ENCODE measurements at places on chromosomes 16 and 17. TPM values are rescaled to one million over a fixed set of nuclear protein-coding genes. Genes with fewer than 3 reads are reported as not detected.
A peak's percentile ranks its signal among the peaks of the same experiment; 100 is the strongest.

GRCh38 chr17:72366626-72367025 lies 245.8 kb downstream of the SOX9 start:
- DNase-seq, result no peak

- DNase-seq, result peak; percentile 62
Observed at GRCh38 chr17:4641297-4642195, at the start of gene ALOX15. Gene ALOX15, minus strand, starts transcription at chr17:4641678. Its CDS starts 27 bp downstream, at chr17:4641651.

GRCh38 chr17:57004944-57005579 lies 27.1 kb downstream of the SCPEP1 start:
- peak; percentile 49 for DNase-seq

DNA sequence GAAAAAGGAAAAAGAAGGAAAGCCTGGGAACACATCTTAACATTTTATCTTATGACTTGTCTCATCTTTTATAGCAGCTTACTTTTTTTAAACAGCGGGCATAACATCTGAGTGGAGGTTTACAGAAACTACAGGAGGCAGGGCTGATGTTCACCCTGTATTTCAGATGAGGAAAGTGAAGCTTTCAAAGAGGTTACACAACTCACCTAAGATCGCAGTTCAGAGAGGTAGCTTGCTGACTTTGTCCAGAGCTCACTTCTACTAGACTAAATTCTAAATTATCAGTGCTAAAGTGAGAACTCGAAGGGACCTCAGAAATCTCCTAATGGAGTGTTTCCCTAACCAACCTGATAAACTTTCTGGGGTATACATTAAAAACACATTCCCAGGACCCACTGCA lies 3.7 kb downstream of the MBTD1 start:
- no peak for DNase-seq

- no peak for DNase-seq
Observed at GRCh38 chr16:23453338-23454052, 506 bp upstream of the COG7 start.

DNA sequence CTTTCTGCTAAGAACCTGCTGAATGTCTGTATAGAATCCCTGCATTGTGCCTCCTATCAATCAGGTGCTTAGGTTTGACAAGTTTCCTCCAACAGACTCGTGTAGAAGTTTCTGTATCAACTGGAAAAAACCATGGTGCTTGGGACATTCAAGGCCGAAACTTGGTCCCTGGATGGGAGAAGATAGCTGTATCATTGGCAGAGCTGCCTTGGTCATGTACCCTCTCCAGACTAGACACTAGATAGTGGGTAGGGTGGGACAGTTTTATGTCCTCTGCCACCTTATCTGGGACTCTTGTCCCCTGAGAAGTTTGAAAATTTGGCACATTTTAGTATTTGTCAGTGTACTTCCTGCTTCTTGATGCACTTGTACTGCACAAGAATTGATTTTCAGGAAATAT lies 520.8 kb downstream of the WWOX start:
- DNase-seq, result no peak

DNA sequence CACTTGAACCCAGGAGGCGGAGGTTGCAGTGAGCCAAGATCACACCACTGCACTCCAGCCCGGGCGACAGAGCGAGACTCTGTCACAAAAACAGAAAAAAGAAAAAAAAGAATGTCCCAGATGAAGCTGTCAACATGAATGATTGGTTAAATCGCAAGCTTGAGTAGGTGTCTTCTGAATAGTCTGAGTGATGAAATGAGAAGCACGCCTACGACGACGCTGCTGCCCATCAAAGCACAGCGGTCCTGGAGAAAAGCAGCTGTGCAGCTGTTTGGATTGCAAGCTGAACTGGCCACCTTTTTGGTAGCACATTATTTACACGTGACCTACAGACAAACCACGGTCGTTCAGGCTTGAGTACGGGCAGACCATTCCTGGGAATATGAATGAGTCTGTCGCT lies 12.5 kb downstream of the ADCY9 start:
- no peak for DNase-seq

- peak; percentile 53 for DNase-seq
Observed at GRCh38 chr16:1026057-1026783, 44.6 kb downstream of the SOX8 start.

GRCh38 chr17:19717031-19717360 lies 612 bp upstream of the SLC47A2 start:
- no peak for DNase-seq

DNA sequence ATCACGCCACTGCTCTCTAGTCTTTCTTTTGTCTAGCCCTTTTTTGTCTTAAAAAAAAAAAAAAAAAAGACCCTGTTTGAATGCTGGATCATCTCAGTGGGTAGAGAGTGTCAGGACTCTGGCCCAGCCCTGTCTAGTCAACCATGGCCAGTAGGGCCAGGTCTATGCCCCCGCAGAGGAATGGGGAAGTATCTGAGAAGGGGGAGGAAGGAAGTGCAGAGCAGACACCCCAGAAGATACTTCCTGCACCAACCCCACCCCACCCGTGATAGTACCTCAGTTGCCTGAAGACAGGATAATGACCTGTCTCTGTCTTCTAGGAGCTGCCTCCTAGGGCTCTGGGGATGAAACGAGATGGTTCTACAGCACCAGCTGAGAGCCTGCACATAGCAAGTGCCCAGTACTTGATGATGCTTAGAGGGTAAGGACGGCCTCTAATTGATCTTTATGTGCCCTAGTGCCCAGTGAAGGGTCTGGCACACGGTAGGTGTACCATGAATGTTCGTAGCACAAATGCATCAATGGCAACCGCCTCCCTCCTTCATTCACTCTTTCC lies 55.4 kb downstream of the ABAT start:
- DNase-seq, result no peak

DNA sequence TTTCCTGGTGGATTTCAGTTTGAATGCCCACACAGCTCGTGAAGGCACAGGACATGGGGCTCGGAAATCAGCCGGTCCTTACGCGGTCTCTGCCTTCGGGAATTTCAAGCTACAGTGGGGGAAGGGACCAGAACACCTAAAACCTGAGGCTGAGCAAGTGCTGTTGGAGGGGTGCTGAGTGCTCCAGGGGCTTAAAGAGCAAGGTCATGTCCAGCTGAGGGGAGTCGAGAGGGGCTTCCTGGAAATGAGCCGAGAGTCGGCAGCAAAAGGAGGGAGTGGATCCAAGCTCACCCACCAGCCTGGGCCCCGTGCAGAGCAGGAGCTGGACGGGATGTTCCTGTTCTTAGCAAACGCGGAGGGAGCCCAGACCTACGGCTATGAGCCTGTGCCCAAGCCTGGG lies 73.2 kb upstream of the RPL38 start:
- no peak for DNase-seq

GRCh38 chr17:49494986-49495841 lies at the start of gene NGFR:
Gene NGFR, plus strand, starts transcription at chr17:49495293. Its CDS starts 125 bp downstream, at chr17:49495418.
- DNase-seq, result peak; percentile 90

GRCh38 chr17:15488557-15488956 lies 21.1 kb upstream of the CDRT4 start:
- no peak for DNase-seq

DNA sequence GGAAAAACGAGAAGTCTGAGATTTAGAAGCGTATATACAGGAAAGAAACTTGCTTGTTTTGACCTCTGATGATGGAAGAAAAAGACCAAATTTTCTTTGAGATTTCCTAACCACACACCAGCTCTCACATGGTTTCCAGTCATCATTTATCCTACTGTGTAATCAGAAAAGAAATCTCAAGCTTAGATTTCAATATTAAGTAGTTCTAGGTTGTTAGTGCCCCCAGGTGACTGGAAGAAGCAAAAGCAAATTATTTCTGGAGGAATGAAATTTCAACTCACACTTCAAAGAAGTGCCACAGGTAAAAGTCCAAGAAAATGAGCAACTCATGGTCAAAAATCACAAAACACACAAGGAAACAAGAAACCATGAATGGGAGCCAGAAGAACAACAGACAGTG lies 51.8 kb upstream of the KDM6B start:
- DNase-seq, result no peak

- DNase-seq, result peak; percentile 7
Observed at GRCh38 chr16:61544165-61544564, 492.1 kb downstream of the CDH8 start.

GRCh38 chr16:87213536-87213935 lies 103.7 kb downstream of the C16orf95 start:
- DNase-seq, result no peak

DNA sequence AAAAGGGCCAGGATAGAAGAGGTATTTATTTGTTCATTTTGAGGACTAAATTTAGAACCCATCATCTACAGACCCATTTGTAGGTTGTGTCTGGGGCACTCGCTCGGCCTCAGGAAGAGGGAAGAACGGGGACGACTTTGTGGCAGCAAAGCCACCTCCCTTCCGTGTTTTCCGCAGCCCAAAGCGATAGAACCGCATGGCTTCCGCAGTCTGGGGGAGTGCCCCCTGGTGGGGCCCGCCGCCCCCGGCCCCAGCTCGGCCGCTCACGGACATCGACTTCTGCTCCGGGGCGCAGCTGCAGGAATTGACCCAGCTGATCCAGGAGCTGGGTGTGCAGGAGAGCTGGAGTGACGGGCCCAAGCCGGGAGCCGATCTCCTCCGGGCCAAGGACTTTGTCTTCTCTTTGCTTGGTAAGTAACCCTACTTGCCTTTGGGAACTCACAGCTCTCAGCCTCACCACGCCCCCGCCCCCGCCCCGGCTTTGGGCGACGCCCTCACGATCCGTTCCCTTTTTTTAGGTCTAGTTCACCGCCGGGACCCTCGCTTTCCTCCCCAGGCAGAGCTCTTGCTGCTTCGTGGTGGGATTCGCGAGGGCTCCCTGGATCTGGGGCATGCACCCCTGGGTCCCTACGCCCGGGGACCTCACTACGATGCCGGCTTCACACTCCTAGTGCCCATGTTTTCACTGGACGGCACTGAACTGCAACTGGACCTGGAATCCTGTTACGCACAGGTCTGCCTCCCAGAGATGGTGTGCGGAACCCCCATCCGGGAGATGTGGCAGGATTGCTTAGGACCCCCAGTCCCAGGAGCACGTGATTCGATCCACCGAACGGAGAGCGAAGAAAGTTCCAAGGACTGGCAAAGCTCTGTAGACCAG lies 681 bp downstream of the TMEM102 start:
- peak; percentile 63 for DNase-seq

- no peak for DNase-seq
Observed at GRCh38 chr17:54259476-54259875, 436.7 kb downstream of the KIF2B start.

- no peak for DNase-seq
Observed at GRCh38 chr16:68710211-68710610, 26.9 kb upstream of the CDH1 start.

DNA sequence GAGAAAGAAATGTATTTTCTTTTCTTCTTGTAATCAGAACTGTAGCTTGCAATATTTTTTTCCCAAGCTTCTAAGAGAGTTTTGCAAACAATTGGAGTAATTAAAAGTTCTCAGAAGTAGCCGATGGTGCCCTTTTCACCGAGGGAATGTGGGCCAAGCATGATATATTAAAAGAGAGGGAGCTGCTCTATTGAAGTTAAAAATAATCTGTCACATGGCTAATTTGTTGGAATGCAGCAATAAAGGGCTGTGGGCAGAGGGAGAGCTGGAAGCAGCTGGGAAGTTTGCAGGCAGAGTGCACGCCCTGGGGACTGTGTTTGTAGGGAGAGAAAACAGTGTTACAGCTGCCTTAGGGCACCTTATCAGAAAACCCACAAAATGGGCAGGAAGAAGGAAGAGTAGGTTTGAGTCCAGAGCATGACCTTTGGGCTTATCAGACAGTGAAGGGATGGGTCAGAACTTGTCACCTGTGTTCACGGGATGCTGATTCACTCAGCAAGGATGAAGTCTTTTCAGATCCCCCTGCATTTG lies 18.5 kb upstream of the TERF2 start:
- DNase-seq, result peak; percentile 31

DNA sequence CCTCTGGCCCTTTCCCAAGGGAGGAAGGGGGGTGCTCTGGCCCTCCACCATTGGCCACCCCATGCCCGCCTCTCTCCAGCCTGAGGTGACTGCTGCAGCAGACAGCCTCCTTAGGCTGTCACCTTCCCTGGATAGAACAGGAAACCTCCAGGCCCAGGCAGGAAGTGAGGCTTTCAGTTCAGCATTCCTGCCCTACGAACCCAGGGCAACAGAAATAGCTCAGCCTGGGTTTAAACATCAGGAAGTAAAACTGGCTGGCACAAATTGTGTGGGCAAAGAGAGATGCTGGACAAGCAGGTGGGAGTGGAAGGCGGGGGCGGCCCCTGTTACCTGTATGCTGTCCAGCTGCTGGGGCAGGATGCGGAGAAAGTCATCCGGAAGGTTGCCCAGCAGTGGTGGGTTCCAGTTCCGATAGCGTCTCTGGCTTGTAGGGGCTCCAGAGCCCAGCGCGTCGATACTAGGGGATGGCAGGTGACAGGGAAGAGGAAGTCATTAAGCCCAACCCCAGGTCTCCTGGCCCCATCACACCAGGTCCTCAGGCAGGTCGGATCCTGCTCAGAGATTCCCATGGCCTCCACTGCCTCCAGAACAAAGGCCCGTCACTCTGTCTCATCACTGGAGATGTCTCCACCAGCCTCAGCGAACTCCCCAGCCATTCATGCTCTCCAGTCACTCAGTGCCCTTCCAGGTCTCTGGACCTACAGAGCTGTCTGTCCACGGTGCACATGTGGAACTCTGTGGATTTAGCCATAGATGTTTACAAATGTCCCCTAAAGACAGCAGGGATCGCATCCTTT lies 23.6 kb upstream of the MRPS23 start:
- DNase-seq, result no peak

- peak; percentile 77 for DNase-seq
Observed at GRCh38 chr17:2336852-2337543, at the start of gene SGSM2. Gene SGSM2, plus strand, starts transcription at chr17:2337501. Its CDS starts 188 bp downstream, at chr17:2337689.

GRCh38 chr17:41758601-41759000 lies 24.2 kb upstream of the HAP1 start:
- DNase-seq, result no peak

GRCh38 chr17:58193641-58194255 lies 1.2 kb downstream of the EPX start:
- DNase-seq, result no peak

DNA sequence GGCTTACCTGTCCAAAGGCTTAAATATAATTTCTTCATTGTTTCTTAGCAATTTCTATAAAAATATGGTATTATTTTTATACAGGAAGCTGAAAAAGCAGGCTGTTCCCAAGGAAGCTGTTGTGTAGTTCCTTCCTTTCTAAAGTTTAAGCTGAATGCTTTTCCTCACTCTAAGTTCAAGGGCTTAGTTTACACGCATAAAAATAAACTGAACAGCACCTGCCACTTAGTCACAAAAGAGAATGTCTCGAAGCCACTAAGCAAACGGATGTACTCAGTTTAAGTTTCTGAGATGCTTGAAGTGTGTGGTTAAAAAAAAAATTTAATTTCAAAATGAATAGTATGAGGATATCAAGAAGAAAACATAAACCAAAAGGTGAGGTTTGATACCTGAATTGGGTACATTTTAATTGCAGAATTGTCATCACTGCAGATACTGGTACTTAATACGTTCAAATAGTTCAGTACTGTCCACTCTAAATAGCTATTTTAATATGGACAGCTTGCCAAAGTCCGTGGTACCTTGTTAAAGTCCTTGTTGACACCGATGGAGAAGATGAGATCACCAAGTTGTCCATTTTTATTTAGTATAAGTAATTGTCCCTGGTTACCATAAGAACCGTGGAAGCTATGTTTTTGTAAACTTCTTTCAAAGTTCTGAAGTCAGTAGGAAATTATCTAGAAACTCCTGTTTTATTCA lies 38.1 kb downstream of the MRTFB start:
- DNase-seq, result no peak

- no peak for DNase-seq
Observed at GRCh38 chr17:79272666-79273219, 198.1 kb downstream of the ENGASE start.

The IRF8 gene
- 1.2 TPM for total RNA-seq

The CCDC47 gene
- total RNA-seq, result 49.2 TPM

The FOXN1 gene
- not detected for total RNA-seq

The TIMP2 gene
- total RNA-seq, result 19.8 TPM

The JPH3 gene
- 7.1 TPM for total RNA-seq

The CBFA2T3 gene
- 0.22 TPM for total RNA-seq

The HNF1B gene
- total RNA-seq, result not detected

The ACSM3 gene
- 3.8 TPM for total RNA-seq

The TLCD1 gene
- total RNA-seq, result 13.4 TPM

The SKAP1 gene
- not detected for total RNA-seq

The TNS4 gene
- not detected for total RNA-seq

All from neural progenitor cell (in vitro differentiated cells).